ENCODE measurements at places on chromosomes 2 and 18. TPM values are rescaled to one million over a fixed set of nuclear protein-coding genes. Genes with fewer than 3 reads are reported as not detected.

DNA sequence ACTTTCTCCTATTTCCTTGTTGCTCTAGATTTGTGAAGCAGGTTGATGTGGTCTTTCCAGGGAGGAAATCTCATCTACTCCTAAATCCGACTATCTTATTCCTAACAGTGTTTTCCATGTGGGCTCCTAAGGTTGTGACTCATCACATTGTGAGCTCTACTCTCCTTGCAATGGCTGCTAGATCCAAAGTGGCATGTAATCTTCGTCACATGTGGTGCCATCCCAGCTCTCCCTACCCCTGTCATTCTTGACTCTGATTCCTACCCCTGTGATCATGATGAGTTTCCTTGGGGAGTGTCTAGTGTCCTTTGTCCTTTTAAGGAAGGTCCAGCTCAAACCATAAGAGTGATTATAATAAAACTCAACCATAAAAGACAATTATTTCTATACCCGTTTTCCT, 47.3 kb upstream of the GULP1 start:
- peak; percentile 25 for DNase-seq
- no peaks in the 10 kb centered on the region for H3K36me3 ChIP-seq
- H3K27ac ChIP-seq = no peak overlapping the region
- H3K4me3 ChIP-seq = no peak overlapping the region
- no peaks in the 10 kb centered on the region for H3K4me1 ChIP-seq
- no peaks in the 10 kb centered on the region for H3K27me3 ChIP-seq

- DNase-seq = no peak
- no peak overlapping the region for H3K27ac ChIP-seq
- H3K4me1 ChIP-seq = no peaks in the 10 kb centered on the region
- H3K27me3 ChIP-seq = no peaks in the 10 kb centered on the region
Observed at GRCh38 chr18:58378411-58379379, 250.2 kb downstream of the ALPK2 start.

DNA sequence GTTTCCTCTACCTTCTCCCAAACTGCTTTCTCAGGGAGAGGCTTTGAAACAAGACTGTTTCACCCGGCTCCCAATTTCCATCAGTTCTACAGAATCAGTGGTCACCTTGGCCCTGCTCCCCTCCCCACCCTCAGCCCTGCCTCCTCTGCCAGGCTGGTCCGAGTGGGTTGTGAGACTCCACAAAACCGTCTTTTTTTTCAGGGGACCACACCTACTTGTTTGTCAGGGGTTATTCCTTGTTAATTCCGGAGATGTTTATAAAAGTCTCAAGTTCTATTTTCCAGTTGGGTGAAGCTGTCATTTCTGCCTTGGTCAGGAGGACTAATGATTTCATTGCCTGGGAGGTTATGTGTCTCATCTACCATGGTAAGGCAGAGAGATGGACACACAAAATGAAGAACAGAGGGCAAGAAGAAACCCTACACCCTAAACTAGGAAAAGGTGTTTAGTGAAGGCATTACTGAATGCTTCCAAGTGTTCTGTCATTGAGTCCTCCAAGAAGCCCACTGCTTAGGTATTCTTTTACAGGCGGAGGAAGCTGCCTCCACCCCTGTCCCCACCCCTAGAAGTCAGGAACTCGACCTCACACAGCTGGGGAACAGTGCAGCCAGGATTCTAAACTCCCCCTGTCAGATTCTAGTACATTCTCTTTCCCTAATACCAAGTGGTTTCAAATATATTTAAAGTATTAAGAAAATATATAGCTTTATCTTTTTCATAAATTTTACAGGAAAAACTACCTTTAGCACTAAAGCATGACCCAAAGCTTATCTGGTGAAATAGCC, 46.3 kb downstream of the COPS8 start:
- no peaks in the 10 kb centered on the region for H3K36me3 ChIP-seq
- H3K4me1 ChIP-seq = no peaks in the 10 kb centered on the region
- no peak overlapping the region for H3K4me3 ChIP-seq
- DNase-seq = no peak
- H3K27ac ChIP-seq = no peak overlapping the region
- no peaks in the 10 kb centered on the region for H3K27me3 ChIP-seq

DNA sequence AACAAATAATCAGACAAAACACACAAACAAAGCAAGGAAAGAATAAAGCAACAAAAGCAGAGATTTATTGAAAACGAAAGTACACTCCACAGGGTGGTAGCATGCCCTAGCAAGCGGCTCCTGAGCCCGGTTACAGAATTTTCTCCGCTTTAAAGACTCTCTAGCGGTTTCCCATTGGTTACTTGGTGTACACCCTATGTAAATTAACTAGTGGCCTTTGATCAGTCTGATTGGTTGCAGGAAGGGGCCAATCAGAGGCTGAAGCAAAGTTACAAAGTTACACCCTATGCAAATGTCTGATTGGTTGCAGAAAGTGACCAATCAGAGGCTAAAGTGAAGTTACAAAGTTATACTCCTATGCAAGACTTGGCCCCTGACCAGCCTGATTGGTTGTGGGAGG, 242.9 kb downstream of the LDLRAD4 start:
- peaks cover 5% of the 10 kb centered on the region for H3K36me3 ChIP-seq
- peak overlapping the region; percentile 20 for H3K4me3 ChIP-seq
- H3K27me3 ChIP-seq = no peaks in the 10 kb centered on the region
- H3K4me1 ChIP-seq = no peaks in the 10 kb centered on the region

GRCh38 chr2:239461291-239462190, 60.7 kb upstream of the HDAC4 start:
- no peaks in the 10 kb centered on the region for H3K36me3 ChIP-seq
- peaks cover 6% of the 10 kb centered on the region for H3K4me1 ChIP-seq
- peaks cover 17% of the 10 kb centered on the region for H3K27me3 ChIP-seq
- no peak overlapping the region for H3K4me3 ChIP-seq

- H3K4me1 ChIP-seq = no peaks in the 10 kb centered on the region
- no peak overlapping the region for H3K27ac ChIP-seq
- H3K4me3 ChIP-seq = no peak overlapping the region
- H3K27me3 ChIP-seq = peaks cover 13% of the 10 kb centered on the region
- no peak for DNase-seq
Observed at GRCh38 chr2:232420463-232421188, 14.0 kb downstream of the ALPG start.

GRCh38 chr2:10360850-10361588, 58.3 kb downstream of the HPCAL1 start:
- H3K27me3 ChIP-seq = no peaks in the 10 kb centered on the region
- peak overlapping the region; percentile 4 for H3K27ac ChIP-seq
- no peak overlapping the region for H3K4me3 ChIP-seq
- no peak for DNase-seq
- H3K4me1 ChIP-seq = peaks cover 10% of the 10 kb centered on the region
- H3K36me3 ChIP-seq = peaks cover 18% of the 10 kb centered on the region

- H3K36me3 ChIP-seq = peaks cover 25% of the 10 kb centered on the region
- H3K27me3 ChIP-seq = no peaks in the 10 kb centered on the region
- peak overlapping the region; percentile 1 for H3K27ac ChIP-seq
- H3K4me3 ChIP-seq = no peak overlapping the region
Observed at GRCh38 chr2:173184031-173185004, 108.7 kb downstream of the MAP3K20 start.

DNA sequence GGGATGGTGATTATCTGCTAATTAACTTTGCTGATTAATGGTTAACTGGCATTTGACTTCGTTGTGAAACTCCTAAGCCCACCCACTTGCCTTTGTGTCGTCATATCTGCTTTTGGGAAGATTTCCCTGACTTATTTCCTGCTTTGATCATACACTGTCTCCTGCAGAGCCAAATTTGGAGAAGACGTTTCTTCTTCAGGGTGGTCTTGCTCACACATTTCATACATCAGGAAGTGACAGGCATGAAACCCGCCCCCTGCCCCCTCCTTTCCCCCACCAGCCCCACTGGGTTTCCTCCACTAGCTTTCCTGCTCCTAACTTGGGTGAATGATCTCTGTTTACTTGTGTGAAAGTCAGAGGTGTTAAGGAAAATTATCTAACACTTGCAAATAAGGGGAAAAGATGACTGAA, 300.1 kb downstream of the TSN start:
- H3K27me3 ChIP-seq = no peaks in the 10 kb centered on the region
- no peaks in the 10 kb centered on the region for H3K4me1 ChIP-seq
- no peak for DNase-seq

DNA sequence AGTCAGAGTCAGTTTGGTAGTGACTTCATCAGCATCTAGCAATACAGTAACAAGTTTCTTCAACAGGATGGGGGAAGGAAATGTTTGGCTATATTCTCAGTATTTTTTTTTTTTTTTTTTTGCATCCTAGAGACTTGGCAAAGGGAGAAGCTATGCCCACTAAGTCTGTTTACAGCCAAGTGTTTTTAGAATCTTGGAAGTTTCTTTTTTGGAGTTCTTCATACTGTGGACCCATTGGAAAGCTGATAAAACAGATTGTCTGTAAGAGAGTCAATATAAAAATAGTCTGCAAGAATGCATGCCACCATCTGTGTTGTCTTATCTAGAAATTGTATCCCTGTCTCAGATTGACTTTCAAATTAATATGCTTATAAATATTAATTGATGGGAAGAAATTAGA, 171.2 kb downstream of the ADCYAP1 start:
- DNase-seq = no peak
- no peak overlapping the region for H3K4me3 ChIP-seq

DNA sequence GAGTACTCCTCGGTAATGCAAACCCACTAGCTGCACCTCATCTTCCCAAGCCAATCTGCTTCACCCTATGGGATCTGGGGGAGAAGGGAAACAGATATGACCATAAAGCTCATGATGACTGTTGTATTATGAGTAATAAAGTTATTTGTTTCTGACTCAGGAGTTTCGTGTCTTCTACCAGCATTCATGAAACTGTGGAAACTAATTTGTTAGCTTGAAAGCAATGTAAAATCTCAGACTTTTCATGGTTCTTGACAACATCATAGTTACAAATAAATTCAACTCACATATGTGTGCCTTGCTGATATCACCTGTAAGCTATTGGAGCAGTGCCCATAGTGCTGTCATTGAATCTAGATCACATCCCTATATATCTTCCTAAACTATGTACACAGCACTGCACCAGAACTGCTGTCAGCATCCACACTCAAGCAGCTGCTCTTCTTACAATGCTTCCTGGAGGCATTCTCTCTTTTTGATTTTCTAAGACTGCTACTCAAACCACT, 135.6 kb upstream of the KYNU start:
- no peaks in the 10 kb centered on the region for H3K4me1 ChIP-seq
- no peak for DNase-seq
- H3K36me3 ChIP-seq = no peaks in the 10 kb centered on the region

DNA sequence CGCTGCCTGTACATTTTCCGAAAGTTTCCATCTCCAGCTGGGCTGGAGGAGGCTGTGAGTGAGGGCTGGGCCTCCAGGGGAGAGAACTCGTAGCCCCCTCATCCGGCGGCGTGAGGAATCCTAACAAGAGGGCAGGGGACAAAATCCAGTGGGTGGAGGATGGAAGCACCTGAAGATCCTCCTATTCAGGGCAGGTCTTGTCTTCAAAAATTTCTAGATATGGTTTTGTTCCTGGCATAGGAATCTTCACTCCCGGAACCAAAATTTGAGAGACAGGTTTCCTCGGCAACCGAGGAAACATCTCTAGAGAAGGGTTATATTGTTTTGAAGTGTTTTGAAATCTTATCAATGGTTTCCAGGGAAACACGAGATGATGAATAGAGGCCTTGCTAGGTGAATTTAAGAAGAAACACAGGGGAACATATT, 136.7 kb downstream of the SH3BP4 start:
- no peaks in the 10 kb centered on the region for H3K27me3 ChIP-seq
- peaks cover 15% of the 10 kb centered on the region for H3K4me1 ChIP-seq
- DNase-seq = no peak
- no peaks in the 10 kb centered on the region for H3K36me3 ChIP-seq

GRCh38 chr2:239253264-239253663, 147.6 kb downstream of the HDAC4 start:
- H3K36me3 ChIP-seq = peaks cover 9% of the 10 kb centered on the region
- no peak overlapping the region for H3K4me3 ChIP-seq
- no peaks in the 10 kb centered on the region for H3K27me3 ChIP-seq
- H3K27ac ChIP-seq = no peak overlapping the region
- H3K4me1 ChIP-seq = peaks cover 9% of the 10 kb centered on the region

GRCh38 chr2:188993247-188993646, 19.1 kb downstream of the COL3A1 start:
- no peak overlapping the region for H3K27ac ChIP-seq
- no peak for DNase-seq
- H3K36me3 ChIP-seq = no peaks in the 10 kb centered on the region
- no peaks in the 10 kb centered on the region for H3K27me3 ChIP-seq
- H3K4me1 ChIP-seq = no peaks in the 10 kb centered on the region

- no peak overlapping the region for H3K4me3 ChIP-seq
- no peaks in the 10 kb centered on the region for H3K4me1 ChIP-seq
- no peak for DNase-seq
- H3K27ac ChIP-seq = no peak overlapping the region
Observed at GRCh38 chr2:29502460-29502911, 387.3 kb downstream of the CLIP4 start.

DNA sequence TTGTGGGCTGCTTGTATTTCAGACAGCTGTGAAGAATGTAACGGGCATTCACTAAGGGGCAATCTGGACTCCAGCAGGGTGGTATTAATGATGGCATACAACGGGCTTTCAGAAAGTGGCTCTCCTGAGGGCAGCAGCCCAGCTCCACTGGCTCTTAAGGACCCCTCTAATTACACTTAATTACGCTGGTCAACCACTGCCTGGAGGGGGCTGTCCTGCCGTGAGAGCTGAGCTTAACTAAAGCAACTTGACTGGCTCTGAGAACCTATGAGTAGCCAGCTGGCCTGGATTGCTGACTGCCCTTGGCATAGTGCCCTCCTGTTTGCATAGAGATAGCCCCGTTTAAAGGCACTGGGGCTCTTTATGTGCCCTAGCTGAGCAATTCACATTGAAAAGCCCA, 3.8 kb downstream of the LIPG start:
- H3K27me3 ChIP-seq = no peaks in the 10 kb centered on the region
- peaks cover 15% of the 10 kb centered on the region for H3K36me3 ChIP-seq
- DNase-seq = no peak
- H3K4me3 ChIP-seq = no peak overlapping the region
- no peak overlapping the region for H3K27ac ChIP-seq
- peaks cover 62% of the 10 kb centered on the region for H3K4me1 ChIP-seq

DNA sequence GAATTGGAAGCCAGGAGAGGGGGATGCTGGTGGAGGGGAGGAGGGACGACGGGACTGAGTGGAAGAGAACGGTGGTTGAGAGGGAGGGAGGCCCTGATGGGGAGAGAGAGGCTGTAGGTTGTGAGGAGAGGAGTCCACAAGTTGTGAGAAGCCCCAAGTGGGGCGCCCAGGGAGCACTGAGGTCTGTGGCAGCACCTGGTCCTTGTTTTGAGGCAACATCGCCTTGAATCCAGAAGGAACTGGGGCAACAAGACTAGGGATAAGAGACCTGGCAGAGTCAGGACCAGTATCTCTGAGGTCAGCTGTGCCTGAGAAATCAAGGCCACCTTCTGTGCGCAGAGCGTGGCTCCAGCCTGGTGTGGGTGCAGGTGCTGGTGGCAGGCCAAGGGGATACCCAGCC, 1.1 kb downstream of the PRR30 start:
- no peak overlapping the region for H3K27ac ChIP-seq
- no peak for DNase-seq
- peaks cover 13% of the 10 kb centered on the region for H3K36me3 ChIP-seq
- peaks cover 7% of the 10 kb centered on the region for H3K4me1 ChIP-seq
- no peak overlapping the region for H3K4me3 ChIP-seq

GRCh38 chr2:62471404-62471803, 34.6 kb downstream of the TMEM17 start:
- H3K4me3 ChIP-seq = no peak overlapping the region
- peak overlapping the region; percentile 28 for H3K27ac ChIP-seq
- H3K4me1 ChIP-seq = peaks cover 8% of the 10 kb centered on the region
- no peak for DNase-seq
- H3K36me3 ChIP-seq = no peaks in the 10 kb centered on the region

RELCH gene
- total RNA-seq = 20.7 TPM

GPR155 gene
- 1.9 TPM for total RNA-seq

ITPRID2 gene
- total RNA-seq = 114 TPM

CROCC2 gene
- total RNA-seq = not detected

Measured in MCF 10A (cell line).